ENCODE measurements at places on chromosomes 16 and 17. TPM values are rescaled to one million over a fixed set of nuclear protein-coding genes. Genes with fewer than 3 reads are reported as not detected.

Gene GGT6
- not detected for total RNA-seq

Gene ACSM2B
- not detected for total RNA-seq

Gene TNFSF13
- total RNA-seq = 8.0 TPM

Gene DOC2B
- total RNA-seq = 0.12 TPM

Gene HSF5
- not detected for total RNA-seq

Gene TMEM97
- 11.7 TPM for total RNA-seq

Gene DYNC1LI2
- 74.3 TPM for total RNA-seq

Gene AGRP
- not detected for total RNA-seq

Gene TBC1D3
- total RNA-seq = not detected

Gene MTHFSD
- total RNA-seq = 15.7 TPM

Gene KRT31
- total RNA-seq = not detected

Gene CACNG3
- total RNA-seq = not detected

Gene CACNG1
- not detected for total RNA-seq

Gene QPRT
- 4.1 TPM for total RNA-seq

Gene TEX14
- not detected for total RNA-seq

Gene RPS2
- total RNA-seq = 2,905 TPM

Gene KCNJ16
- not detected for total RNA-seq

Gene ABCA8
- total RNA-seq = 103 TPM

Gene KRTAP17-1
- not detected for total RNA-seq

Gene NGFR
- 9.8 TPM for total RNA-seq

Gene DPEP2
- total RNA-seq = not detected

Gene TMEM238L
- total RNA-seq = not detected

Gene KRT28
- total RNA-seq = not detected

Gene CPNE7
- total RNA-seq = 1.8 TPM

Gene BORCS6
- 7.9 TPM for total RNA-seq

Gene PPP1R27
- not detected for total RNA-seq

Gene IL34
- 0.78 TPM for total RNA-seq

Gene LRRC45
- total RNA-seq = 13.3 TPM

Gene SPATA32
- not detected for total RNA-seq

Gene KRT36
- total RNA-seq = not detected

Gene LPO
- total RNA-seq = not detected
